HCT116 (cell line): ENCODE measurements at places on chromosomes 1 and 21. TPM values are rescaled to one million over a fixed set of nuclear protein-coding genes. Genes with fewer than 3 reads are reported as not detected.

- no peaks in the 10 kb centered on the region for H3K36me3 ChIP-seq
- peaks cover 23% of the 10 kb centered on the region for H3K4me1 ChIP-seq
- H3K4me3 ChIP-seq = no peak overlapping the region
- DNase-seq = no peak
- no peak overlapping the region for H3K27ac ChIP-seq
Observed at GRCh38 chr1:2588661-2589430, 2.3 kb downstream of the PRXL2B start.

DNA sequence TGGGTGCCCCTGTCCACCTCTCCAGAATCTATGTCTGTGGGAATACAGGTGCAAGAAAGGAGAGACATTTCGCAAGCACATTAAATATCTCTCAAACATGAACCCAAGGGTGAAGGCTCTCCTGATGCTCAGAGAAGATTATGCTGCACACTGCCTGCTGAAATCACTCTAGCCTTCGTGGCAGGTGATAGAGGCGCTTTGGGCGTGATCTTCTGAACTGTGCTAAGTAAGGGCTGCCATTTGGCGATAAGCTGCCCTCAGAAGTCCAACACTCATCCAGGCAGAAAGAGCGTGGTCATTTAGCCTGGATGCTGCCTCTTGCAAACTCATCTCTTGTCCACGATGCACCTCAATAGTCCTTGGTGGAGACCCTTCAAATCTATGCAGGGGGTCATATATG lies 241.9 kb downstream of the KAZN start:
- peaks cover 20% of the 10 kb centered on the region; the same call in 1 of the 2 replicates for H3K27me3 ChIP-seq
- H3K36me3 ChIP-seq = no peaks in the 10 kb centered on the region
- no peak overlapping the region for H3K4me3 ChIP-seq

DNA sequence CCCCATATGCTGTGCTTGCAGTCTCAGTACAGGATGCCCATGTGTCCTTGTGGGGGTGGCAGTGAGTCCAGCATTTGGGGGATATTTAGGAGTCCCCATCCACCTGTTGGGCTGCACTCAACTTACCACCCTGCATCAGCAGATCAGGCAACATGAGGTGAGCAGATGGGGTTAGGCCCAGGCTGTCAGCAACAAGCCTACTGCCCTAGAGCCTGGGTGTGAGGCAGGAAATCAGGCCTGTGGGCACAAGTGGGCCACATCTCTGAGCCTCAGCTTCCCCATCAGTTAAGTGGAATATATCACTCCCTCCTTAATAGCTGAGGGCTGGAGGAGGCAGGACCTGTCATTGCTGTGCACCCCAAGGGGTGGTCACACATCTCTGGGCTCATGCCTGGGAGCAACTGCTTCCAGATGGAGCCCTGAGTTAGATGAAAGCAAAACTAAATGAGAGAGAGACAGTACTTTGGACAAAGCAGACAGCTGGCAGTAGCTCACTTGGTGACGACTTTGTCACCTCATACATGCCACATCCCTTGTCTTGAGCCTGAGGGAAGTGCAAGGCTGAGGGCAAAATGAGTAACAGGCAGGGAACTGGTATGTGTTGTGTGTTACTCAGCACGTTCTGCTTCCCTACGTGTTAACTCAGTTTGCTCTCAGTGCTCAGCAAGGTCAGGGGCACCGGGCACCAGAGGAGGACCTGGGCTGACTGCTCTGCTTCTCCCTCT lies 48.4 kb downstream of the TRIM11 start:
- H3K27me3 ChIP-seq = no peaks in the 10 kb centered on the region
- H3K27ac ChIP-seq = no peak overlapping the region

- DNase-seq = no peak
- H3K27me3 ChIP-seq = no peaks in the 10 kb centered on the region
- H3K4me3 ChIP-seq = no peak overlapping the region
- no peak overlapping the region for H3K27ac ChIP-seq
Observed at GRCh38 chr1:92601044-92601443, 114.3 kb upstream of the GFI1 start.

DNA sequence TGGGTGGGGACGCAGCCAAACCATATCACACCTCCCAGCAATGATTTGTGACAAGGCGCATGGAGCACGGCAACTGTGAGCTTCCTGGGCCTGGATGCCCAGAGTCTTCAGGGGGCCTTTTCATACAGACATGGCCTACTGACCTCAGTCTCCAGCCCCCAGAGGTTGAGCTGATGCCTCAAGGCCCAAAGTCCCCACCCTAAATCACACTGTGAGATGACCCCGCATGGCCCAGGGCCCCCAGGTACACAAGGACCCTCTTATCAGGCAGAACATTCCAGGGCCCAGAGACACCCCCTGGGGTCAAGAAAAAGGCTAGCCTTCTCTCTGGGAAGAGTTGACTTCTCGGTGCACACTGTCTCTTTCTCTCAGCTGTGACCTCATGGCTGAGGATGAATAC lies 179.7 kb upstream of the C1orf174 start:
- H3K27me3 ChIP-seq = peaks cover 11% of the 10 kb centered on the region; the same call in 1 of the 2 replicates
- no peaks in the 10 kb centered on the region for H3K4me1 ChIP-seq
- H3K27ac ChIP-seq = no peak overlapping the region
- DNase-seq = no peak

GRCh38 chr1:204340081-204340889 lies 19.4 kb downstream of the PLEKHA6 start:
- no peaks in the 10 kb centered on the region for H3K36me3 ChIP-seq
- H3K4me1 ChIP-seq = no peaks in the 10 kb centered on the region
- DNase-seq = no peak
- H3K27me3 ChIP-seq = no peaks in the 10 kb centered on the region

- H3K36me3 ChIP-seq = no peaks in the 10 kb centered on the region
- no peaks in the 10 kb centered on the region for H3K4me1 ChIP-seq
- DNase-seq = no peak
- H3K4me3 ChIP-seq = no peak overlapping the region
- no peak overlapping the region for H3K27ac ChIP-seq
Observed at GRCh38 chr1:34839526-34840305, 19.8 kb downstream of the SMIM12 start.

DNA sequence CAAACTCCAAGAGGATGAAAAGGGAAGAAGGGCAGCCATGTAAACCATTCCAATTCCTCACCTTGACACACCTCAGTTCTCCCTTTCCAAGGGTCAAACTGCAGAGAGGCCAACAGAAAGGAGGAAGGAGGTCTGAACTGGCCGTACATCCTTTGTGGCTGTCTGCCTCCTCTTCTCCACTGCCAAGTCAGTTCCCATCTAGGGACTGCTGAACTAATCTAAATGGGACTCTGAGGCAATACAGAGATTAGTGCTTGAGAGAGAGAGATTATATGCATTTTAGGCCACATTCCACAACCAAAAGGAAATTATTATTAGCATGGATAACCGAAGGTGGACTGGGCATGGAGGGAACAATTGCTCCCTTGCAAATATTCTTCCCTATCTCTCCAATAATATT lies 2.7 kb downstream of the ARHGEF11 start:
- H3K4me3 ChIP-seq = no peak overlapping the region
- DNase-seq = no peak
- no peaks in the 10 kb centered on the region for H3K27me3 ChIP-seq
- H3K36me3 ChIP-seq = no peaks in the 10 kb centered on the region
- H3K27ac ChIP-seq = no peak overlapping the region

DNA sequence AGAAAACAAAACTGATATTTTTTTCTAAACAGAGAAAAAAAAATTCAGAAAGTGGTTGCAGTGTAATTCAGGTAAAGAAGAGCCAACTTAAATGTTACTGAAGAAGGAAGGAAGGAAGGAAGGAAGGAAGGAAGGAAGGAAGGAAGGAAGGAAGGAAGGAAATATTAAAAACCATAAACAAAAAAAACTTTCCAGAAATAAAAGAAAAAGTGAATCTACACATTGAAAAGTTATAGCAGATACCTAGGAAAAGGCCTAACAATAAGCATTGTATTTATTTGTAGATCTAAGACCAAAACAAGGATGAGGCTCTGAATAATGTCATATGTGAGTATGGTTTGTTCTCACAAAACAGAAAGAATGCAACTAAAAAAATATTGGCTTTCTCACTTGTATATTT lies 345.4 kb upstream of the NR5A2 start:
- no peak for DNase-seq
- H3K27ac ChIP-seq = no peak overlapping the region
- H3K4me3 ChIP-seq = no peak overlapping the region
- H3K36me3 ChIP-seq = no peaks in the 10 kb centered on the region
- H3K4me1 ChIP-seq = peaks cover 30% of the 10 kb centered on the region
- no peaks in the 10 kb centered on the region for H3K27me3 ChIP-seq

- no peak overlapping the region for H3K4me3 ChIP-seq
- H3K27ac ChIP-seq = no peak overlapping the region
- no peaks in the 10 kb centered on the region for H3K4me1 ChIP-seq
- H3K36me3 ChIP-seq = no peaks in the 10 kb centered on the region
Observed at GRCh38 chr1:98550076-98550475, 111.4 kb upstream of the SNX7 start.

DNA sequence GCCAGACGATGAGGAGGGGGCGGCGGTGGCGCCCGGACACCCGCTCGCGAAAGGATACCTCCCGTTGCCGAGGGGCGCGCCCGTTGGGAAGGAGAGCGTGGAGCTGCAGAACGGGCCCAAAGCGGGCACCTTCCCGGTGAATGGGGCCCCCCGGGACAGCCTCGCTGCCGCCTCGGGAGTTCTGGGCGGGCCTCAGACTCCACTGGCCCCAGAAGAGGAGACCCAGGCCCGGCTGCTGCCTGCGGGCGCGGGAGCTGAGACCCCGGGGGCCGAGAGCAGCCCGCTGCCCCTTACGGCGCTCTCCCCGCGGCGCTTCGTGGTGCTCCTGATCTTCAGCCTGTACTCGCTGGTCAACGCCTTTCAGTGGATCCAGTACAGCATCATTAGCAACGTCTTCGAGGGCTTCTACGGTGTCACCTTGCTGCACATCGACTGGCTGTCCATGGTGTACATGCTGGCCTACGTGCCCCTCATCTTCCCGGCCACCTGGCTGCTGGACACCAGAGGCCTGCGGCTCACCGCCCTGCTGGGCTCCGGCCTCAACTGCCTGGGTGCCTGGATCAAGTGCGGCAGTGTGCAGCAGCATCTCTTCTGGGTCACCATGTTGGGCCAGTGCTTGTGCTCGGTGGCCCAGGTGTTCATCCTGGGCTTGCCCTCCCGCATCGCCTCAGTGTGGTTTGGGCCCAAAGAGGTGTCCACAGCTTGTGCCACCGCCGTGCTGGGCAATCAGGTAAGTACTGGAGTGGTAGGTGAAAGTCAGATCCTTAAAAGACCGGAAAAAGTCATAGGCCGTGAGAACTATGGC lies 588 bp downstream of the FLVCR1 start:
- H3K27ac ChIP-seq = peak overlapping the region; percentile 68
- H3K4me3 ChIP-seq = peak overlapping the region; percentile 92
- no peaks in the 10 kb centered on the region for H3K27me3 ChIP-seq
- DNase-seq = no peak
- H3K36me3 ChIP-seq = peaks cover 10% of the 10 kb centered on the region
- peaks cover 13% of the 10 kb centered on the region for H3K4me1 ChIP-seq

DNA sequence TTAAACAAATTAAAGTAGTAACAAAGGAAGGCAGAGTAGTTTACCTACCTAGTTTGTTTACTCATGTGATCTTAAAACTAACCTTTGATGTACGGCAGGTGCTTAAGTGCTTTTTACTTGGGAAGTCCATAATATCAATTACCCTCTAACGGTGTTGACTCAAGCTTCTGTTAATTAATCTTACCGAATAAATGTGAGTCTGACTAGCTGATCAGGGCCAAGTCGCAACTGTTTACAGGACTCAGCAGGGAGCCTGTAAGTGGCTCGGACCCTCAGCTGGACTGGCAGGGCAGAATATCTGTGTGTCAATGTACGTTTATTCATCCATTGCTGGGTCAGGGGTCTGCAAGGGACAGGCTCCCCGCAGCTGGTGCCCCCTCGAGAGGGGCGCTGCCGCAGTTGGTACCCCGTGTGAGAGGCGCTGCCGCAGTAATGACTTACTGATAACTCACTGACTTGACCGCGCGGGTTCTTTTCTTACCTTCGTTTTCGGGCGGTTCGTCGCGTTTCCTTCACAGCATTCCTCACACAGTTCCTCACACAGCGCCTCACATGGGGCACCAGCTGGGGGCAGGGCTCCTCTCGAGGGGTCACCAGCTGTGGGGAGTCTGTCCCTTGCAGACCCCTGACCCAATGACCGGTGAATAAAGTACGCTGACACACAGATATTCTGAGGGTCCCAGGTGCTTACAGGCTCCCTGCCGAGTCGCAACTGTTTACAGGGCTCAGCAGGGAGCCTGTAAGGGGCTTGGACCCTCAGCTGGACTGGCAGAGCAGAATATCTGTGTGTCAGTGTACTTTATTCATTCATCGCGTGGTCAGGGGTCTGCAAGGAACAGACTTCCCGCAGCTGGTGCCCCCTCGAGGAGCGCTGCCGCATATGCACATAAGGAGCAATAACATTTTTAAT lies 3.0 kb downstream of the FMO1 start:
- no peaks in the 10 kb centered on the region for H3K36me3 ChIP-seq
- H3K4me1 ChIP-seq = no peaks in the 10 kb centered on the region
- peak; percentile 23 for DNase-seq
- peak overlapping the region; percentile 58 for H3K4me3 ChIP-seq
- H3K27ac ChIP-seq = no peak overlapping the region

- H3K27ac ChIP-seq = no peak overlapping the region
- no peaks in the 10 kb centered on the region for H3K36me3 ChIP-seq
- no peak overlapping the region for H3K4me3 ChIP-seq
- H3K27me3 ChIP-seq = no peaks in the 10 kb centered on the region
Observed at GRCh38 chr1:91454136-91454535, 46.5 kb upstream of the CDC7 start.

- no peaks in the 10 kb centered on the region for H3K27me3 ChIP-seq
- no peak for DNase-seq
- H3K27ac ChIP-seq = no peak overlapping the region
- no peaks in the 10 kb centered on the region for H3K4me1 ChIP-seq
Observed at GRCh38 chr1:237910834-237911233, 20.1 kb upstream of the ZP4 start.

DNA sequence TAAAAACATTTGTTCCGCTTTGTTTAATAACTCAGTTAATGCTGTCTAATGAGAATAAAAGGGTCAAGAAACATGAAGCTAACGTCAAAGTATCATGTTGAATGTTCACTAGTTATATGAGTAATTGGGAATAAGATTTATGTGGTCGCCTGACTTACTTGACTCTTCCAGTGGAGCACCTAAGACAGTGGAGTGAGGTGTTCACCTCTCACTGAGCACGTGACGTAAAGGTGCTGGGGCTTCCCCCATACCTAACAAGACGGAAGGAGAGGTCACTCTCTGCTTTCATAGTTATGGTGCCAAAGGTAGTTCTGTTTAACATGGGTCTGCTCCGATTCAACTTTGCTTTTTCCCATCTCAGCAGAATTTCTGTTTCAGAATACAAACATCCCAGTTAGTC lies 686 bp downstream of the KMO start:
- H3K36me3 ChIP-seq = no peaks in the 10 kb centered on the region
- H3K27me3 ChIP-seq = no peaks in the 10 kb centered on the region
- H3K4me3 ChIP-seq = no peak overlapping the region
- H3K4me1 ChIP-seq = 0 out of 2 replicates have a peak, but pooled peaks cover 8% of the 10 kb centered on the region
- no peak overlapping the region for H3K27ac ChIP-seq
- DNase-seq = no peak

ITGB2 gene
- 1.5 TPM for total RNA-seq

PKLR gene
- total RNA-seq = 0.17 TPM

BACH1 gene
- 28.4 TPM for total RNA-seq

OR2M3 gene
- total RNA-seq = not detected

ROR1 gene
- 2.7 TPM for total RNA-seq

VPS72 gene
- 68.9 TPM for total RNA-seq

CHIA gene
- total RNA-seq = not detected
